CD4-positive, alpha-beta T cell (primary cell): ENCODE measurements at places on chromosomes 6 and 20.

DNA sequence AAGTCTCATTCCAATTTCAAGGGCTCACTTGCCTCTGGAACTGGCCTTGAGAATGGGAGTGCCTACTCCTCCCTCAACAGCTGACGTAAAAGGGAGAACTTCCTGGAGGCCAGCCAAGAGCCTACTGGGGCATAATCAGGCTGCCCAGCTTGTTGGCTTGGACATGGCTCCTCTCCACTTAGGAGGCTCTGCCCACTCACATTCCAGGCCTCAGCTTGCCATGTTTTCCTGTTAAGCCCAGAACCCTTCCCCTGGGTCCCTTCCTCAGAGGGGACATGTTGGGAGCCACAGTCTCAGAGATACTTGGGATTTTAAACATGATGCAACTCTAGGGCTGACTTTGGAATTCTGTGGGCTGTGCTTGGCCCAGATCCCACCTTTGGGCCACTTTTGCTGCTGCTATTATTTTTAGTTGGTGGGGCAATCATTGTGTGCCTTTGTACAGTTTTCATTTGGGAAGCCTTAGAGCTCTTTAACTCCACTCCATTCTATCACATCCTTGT, 31.5 kb upstream of the ADTRP start:
- DNase-seq: no peak

GRCh38 chr20:46784436-46785127, 75.1 kb downstream of the SLC2A10 start:
- no peak for DNase-seq

DNA sequence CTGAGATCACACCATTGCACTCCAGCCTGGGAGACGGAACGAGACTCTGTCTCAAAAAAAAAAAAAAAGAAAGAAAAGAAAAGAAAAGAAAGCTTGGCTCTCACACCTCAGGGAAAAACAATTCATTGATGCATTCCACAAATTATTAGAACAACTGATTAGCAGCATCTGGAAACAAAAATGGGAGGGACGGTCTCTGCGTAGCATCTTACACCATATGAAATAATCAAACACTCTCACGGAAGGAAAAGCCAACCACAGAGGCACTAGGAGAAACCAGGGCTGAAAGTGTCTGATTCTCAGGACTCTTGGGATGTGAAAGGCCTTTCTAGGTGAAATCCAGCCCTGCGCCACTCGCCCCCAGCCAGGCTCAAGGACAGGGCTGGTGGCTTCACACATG, 2.3 kb upstream of the HELZ2 start:
- DNase-seq: no peak

DNA sequence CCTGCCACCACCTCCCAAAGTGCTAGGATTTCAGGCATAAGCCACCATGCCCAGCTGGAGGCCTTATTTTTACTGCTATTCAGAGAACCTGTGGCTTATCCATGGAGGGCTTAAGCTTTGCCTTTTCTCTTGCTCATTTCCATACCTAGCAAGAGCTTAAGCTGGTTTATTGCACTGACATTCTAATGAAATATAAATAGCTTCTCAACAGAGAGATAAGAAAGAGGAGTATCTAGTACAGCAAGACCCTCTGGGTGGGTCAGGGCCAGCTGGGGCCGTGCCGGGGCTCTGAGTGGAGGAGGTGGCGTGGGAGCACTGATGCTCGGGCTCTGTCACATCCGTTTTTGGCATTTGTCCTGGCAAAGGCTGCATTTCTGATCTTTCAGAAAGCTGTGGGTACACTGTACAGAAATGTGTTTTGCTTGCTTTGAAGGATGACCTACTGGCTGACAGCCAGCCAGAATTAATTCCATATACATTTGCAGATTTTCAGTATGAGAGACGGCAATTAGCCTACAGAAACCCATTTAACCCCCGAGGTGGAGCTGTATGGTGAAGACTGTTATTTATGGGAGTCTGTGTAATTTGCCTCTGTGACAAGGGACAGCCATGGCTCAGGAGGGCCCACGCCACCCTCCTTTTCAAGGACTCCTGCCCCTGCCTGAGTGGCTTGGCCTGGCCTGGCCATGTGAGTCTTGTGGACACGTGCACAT, 181.6 kb upstream of the AKAP12 start:
- no peak for DNase-seq
